GDM1 (cell line): ENCODE measurements at places on chromosomes 2 and 18.

- DNase-seq, result no peak
Measured at GRCh38 chr2:107376909-107377308, 449.8 kb upstream of the RGPD4 start.

- DNase-seq, result no peak
Measured at GRCh38 chr2:195333869-195334268, 323.2 kb upstream of the SLC39A10 start.

GRCh38 chr2:127415593-127416505 is 2.4 kb upstream of the PROC start:
- DNase-seq, result peak; percentile 25

DNA sequence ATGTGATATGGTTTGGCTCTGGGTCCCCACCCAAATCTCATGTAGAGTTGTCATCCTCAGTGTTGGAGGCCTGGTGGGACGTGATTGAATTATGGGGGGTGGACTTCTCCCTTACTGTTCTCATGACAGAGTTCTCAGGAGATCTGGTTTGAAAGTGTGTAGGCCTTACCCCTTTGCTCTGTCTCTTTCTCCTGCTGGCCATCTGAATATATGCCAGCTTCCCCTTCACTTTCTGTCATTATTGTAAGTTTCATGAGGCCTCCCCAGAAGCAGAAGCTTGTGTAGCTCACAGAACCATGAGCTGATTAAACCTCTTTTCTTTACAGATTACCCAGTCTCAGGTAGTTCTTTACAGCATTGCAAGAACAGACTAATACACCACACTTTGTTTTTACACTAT is 222.3 kb downstream of the DOK6 start:
- no peak for DNase-seq

DNA sequence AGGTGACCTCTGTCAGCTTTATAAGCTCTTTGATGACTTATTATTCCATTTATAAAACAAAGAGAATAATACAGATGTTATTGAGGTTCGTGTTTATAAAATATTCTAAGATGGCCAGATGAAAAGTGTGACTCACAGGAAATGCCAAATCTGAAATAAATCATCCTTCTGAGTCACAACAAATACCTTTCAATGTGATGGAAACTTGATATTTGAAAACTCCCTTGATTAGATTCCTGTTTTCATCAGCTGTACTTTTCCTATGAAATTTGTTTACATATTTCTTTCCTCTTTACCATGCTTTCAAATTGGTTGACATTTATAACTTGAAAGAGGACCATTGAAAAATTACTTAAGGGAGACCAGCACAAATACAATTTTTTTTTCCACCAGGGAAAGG is 30.6 kb upstream of the PPP1R1C start:
- no peak for DNase-seq

DNA sequence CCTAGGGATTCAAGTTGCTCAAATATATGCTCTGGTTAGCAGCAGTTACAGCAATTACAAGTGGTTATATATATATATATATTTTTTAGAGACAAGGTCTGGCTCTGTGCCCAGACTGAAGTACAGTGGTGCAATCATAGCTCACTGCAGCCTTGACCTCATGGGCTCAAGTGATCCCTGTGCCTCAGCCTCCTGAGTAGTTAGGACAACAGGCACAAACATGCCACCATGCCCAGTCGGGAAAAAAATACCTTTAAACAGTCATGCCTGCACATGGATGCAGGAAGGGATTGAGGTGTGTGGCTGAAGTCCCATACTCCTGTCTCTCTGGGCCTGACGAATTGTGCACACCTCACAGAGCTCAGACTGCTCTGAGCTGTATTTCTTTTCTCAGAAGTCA is 19.6 kb upstream of the DNAH7 start:
- DNase-seq, result no peak

GRCh38 chr18:47254341-47254939 is 3.0 kb upstream of the SKOR2 start:
- DNase-seq, result no peak

DNA sequence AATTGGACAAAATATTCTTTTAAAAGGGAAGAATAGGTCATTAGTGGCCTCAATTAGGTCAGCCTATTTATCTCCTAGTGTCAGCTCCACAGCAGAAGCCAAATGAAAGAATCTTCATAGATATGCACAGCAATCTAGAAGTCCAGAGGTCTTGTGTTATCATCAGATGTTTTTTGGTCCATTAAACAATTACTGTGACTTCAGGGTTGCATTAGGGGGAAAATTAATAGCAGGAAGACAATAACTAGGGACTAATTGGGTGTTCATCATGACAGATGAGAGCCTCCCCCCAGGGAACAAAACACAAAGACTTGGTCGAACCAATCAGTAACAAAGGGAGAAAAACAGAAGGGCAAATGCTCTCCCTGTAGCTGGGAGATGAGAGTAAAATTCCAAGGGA is 264.7 kb downstream of the PTH2R start:
- DNase-seq, result no peak

- DNase-seq, result no peak
Measured at GRCh38 chr2:84652431-84652830, 136.1 kb downstream of the DNAH6 start.

DNA sequence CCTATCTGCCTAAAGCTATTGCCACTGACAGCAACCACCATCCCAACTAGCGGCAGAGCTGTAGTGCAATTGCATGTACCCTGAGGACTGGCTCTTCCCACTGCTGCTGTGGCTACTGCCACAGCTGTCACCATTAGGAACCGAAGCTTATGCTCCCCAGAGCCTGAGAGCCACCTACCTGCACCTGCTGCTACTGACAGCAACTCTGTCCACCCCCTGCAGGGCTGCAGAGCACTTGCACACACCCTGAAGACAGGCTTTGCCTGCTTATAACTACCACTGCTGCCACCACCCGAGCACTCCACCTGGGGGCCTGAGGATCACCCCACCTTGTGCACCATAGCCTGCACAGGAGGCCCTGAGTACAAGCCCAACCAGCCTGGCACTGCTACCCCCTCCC is 217.6 kb upstream of the FOSL2 start:
- DNase-seq, result no peak

DNA sequence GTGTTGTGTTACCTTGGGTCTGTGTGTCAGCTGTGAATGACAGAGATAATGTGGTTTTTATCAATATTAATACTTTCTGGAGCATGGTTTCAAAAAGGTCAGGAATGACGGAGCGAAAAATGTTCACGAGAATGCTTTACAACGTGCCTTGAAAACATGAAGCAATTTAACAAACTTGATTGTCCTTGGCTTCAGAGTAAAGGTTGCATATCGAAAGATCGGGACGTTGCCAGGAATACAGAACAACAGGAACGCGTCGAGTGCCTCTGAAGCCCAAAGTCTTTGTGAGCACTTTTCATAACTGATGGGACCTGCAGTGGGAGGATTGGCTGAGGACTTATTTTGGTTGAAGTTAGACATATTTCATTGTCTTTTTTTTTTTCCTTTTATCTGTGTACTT is 206.1 kb downstream of the ZNF407 start:
- no peak for DNase-seq

- DNase-seq, result no peak
Measured at GRCh38 chr2:241180495-241180894, 8.0 kb upstream of the ANO7 start.

DNA sequence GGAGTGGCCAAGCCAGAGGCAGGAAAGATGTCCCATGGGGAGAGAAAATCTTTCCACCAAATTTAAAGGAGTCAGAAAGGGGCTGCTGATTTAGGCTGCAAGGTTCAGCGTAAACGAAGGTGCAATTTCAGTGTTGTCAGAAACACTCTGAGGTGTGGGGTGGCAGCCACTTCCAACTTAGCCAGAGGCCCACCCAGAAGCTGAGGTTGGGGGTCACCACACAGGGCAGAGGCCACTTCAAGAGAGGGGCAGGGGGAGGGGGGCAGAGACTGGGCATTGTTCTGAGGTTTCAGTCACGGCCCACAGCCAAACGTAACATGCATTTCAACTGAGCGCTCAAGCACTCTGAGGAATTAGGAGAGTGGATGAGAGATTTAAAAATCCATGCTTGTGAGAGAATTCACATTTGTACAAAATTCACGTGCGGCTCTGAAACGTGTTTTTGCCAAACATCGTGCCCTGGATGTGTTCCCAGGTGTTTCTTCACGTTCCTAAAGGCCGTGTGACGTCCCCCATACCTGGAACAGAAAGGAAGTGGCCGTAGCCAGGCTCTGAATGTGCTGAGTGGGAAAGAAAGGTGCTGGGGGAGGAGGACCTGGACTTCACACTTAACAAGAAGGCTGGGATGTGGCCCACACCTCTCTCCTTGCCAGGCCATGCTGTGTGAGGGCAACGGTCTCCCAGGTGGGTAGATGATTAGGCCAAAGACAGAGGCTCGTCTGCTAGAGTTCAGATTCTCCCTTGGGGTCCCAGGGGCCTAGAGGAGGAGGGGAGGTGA is 19.5 kb upstream of the BOK start:
- DNase-seq, result no peak

DNA sequence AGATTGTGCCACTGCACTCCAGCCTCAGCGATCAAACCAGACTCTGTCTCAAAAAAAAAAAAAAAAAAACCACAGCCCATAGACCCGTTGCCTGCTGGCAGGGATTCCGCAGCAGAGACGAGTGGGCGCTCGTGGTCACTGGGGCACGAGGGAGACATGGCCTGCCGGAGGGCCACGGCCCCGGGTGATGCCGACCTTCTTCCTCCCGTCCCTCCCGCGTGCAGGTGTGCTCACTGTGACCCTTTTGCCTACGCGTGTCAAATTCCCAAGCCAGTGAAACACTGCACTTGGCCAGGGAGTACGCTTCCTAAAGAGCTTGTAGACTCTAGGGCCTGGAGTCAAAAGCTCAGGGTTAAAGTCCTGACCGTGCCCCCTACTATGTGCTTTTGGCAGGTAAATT is 397.6 kb upstream of the MYT1L start:
- DNase-seq, result no peak

GRCh38 chr2:79941179-79941578 is 363.4 kb downstream of the LRRTM1 start:
- DNase-seq, result no peak

DNA sequence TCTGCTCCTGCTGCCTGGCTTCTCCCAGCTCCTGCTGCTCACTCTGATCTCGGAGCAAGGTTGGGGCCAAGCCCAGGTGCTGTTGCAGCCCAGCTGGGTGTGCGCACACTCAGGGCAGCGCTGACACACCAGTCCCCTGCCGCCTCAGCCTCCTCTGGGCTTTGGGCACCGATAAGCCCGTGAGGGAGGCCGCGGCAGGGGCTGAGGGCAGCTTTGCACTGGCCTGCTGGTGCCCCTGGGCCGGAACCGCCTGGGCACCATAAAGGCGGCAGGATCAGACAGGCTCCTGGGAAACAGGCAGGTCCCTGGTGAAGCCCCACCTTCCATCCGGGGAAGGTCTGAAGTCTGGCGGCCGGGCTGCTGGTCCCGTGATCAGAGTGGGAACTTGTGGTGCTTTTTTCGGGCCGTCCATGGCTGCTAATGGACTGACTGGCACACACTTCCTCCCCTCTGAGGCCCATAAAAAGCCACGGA is 14.1 kb upstream of the EML6 start:
- no peak for DNase-seq

GRCh38 chr2:46325182-46325928 is 28.1 kb downstream of the EPAS1 start:
- DNase-seq, result no peak

DNA sequence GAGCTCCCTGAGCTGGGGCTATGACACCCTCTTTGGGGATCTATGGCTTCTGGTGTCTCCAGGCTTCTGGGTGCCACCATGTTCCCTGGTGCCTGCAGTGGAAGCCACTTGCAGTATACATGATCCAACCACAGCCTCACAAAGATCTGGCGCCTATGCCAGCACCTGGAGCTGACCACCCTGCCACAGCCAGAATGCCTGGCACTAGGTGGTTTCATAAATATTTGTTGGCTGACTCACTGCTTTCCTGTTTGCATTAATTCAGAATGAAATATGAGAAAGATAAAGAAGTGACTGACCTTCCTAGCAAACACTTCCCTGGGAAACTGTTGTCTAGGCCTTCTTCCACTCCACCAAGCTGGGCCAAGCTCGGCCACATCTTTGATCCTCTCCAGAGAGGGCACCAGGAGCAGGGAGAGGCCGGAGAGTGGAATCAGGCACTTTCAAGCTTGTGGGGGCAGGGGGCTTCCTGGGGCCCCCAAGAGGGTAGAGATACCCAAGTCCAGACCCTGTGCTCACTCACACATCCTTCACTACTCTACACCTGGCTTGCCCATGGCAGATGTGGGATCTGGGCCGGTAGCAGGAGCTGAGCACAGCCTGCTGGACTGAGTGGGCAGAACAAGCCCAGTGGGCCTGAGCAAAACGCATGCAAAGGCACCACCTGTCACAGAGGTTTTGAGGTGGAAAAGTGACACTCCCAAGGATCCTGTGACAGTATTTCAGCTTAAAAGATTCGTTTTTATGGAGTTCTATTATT is 565.7 kb downstream of the SLC4A3 start:
- no peak for DNase-seq

DNA sequence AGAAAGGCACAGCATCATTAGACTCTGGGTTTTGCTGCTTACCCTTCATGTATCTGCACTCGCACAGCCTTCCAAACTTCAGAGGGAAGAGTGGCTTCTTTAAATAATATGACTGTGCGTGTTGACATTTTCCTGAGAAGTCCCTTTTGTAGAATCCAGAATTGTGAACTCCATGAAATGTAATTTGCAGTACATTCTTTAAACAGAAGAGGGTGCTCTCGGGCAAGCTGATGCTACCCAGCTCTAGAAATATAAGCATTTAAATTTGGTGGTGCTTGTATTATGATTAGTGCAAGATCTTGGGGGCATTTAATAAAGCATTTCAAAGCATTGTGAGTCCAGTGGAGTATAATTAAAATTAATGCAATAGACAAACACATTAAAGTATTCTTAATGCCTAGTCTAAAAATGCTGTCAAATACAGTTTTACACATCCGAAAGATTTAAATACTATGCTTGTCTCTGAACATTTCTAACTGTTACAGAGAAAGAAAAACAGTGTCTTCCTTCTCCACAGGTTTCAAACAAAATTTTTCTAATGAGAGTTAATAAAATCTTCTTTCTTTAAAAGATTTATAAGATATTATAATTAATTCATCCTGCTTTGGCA is 17.3 kb upstream of the GTF2A1L start:
- DNase-seq, result no peak

GRCh38 chr18:54945576-54946125 is 13.6 kb downstream of the CCDC68 start:
- DNase-seq, result no peak

DNA sequence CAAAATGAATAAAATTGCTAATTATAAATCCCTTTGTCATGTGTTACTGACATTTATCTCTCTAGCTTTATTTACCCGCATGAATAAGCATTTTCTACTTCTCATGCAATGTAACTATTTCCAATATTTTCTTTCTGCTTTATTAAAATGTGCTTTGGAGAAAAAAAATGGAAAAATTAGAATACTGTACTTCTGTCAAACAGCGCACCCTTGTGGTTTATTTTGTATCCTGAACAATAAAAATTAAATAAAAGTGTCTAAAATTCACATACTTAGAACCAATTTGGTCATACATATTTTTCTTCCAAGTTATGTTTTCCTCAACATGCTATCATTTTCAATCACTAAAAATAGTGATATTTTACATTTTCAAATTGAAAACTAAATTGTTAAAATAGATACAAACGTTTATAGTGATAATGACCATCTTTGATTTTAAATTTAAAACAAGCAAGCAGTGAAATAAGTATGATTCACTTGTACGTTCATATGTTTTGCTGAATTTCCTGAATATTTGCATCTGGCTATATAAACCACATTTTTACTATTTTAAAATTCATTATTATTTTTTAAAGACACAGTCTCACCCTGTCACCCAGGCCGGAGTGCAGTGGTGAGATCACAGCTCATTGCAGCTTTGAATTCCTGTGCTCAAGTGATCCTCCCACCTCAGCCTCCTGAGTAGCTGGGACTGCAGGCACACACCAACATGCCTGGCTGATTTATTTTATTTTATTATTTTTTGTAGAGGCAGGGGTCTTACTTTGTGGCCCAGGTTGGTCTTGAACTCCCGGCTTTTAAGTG is 95.9 kb upstream of the GRB14 start:
- no peak for DNase-seq
